Muscle of leg (tissue), 16 donors: ENCODE measurements at places on chromosomes 3 and 15.
A peak's percentile ranks its signal among the peaks of the same experiment; 100 is the strongest.

DNA sequence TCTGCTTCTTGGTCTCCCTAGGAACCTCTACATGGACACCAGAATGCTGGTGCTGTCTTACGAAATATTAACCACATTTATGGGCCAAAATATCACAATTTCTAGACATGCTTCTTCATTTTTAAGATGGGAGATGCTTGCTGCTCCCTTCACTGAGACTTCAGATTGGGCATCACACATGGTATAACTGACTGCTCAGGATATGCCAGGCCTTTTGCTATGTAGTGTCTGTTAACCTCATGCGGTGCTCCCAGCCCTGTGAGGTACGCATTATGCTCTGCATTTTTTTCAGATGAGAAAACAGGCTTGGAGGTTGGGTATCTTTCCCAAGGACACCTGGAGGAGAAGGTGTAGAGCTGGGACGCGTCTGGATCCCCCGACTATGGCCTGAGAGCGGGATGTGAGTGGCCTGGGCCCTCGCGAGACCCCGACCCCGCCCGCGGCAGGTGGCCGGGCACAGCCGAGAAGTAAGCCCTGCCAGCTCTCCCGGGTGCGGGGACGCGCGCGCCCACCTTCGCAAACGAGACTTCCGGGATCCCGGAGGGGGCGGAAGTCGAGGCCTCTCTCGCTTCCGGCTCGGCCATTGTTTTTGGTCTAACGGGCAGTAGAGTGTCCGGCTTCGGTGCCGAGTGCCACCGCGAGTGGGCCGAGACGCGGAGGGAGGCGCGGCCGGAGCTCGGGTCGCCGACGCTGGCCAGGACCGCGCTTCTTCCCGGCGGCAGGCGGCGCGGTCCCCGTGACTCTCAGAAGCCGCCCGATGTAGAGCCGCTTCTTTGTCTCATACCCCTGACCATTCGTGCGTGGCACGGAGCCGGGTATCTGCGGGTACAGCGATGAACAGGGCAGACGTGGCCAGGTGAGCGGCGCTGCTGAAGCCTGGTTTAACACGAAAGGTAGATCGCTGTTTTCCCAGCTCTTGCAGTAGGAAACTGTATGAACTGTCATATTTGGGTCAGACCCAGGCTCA, at the start of gene ZKSCAN7:
ZKSCAN7 (plus strand) TSS at position 568 of the 967 bp plus-strand sequence. CDS start 1,855 bp downstream, outside the sequence.
- DNase-seq, result peak; percentile 78

- DNase-seq, result peak; percentile 25
Observed at GRCh38 chr3:69871251-69871650, 128.3 kb upstream of the SAMMSON start.

- DNase-seq, result peak; percentile 17
Observed at GRCh38 chr15:52112203-52112750, 298 bp downstream of the BCL2L10 start.

DNA sequence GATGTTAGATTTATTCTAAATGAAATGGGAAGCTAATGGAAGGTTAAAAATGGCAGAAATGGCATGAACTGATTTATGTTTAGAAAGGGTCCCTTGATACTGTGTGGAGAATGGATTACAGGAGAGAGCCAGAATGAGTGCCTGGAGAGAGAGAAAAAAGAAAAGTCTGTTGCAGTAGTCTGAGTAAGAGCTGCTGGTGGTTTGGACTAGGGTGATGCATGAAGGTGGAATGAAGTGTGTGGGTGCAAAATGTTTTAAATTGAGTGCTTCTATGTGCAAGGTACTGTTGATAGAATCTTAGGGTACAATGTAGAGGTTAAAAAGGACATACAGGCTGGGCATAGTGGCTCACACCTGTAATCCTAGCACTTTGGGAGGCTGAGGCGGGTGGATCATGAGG, 11.4 kb upstream of the MGA start:
- no peak for DNase-seq

DNA sequence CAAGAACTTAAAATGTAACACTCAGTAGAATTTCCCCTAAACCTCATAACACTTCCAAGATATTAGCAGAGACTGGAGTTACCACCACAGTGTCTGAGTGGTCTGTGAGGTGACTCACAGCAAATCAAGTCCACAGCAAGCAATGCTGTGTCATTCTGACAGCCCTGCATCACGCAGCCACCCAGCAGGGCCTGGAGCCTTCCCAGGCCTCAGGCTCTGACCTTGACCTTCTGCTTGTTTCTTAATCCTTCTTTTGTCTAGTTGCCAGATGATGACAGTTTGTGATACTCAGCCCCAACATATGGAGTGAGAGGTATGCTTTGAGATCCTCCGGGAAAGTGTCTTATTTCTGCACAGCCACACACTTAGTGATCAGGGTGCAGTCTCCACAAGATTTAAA, 82.5 kb downstream of the TOP2B start:
- DNase-seq, result no peak

DNA sequence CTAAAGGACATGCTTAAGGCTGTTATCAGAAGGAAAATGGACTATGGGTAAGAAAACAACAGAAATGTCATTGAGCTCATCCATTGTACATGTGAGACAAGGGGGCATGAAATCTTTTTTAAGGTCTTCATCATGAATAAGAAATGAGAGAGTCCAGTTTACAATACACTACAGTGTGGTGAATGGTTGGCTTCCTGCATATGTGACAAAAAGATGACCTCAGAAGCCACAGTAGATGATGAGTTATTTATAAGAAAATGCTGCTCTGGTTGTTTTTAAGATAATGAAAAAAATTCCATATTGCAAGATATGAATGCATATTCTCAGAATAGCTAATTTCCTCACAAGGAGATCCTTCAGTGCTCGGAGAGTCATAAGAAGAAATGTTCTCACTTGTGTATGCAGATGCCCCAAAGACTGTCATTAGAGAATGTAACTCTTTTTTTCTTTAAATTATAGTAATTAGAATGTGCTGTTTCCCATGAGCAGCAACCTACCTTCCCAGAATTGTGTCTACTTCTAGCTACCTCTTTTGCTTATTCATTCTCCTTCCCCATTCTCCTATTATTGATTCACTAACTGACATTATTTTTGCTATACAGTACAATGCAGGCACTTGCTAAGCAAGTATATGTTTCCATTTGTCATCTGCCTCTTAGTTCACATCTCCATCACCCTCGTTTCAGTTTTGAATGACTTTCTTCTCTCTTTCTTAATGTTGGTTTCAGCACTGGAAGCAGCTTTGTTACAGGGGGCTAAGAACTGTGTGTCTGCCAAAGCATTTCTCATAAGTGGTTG, 152.0 kb upstream of the PEX5L start:
- DNase-seq, result no peak

DNA sequence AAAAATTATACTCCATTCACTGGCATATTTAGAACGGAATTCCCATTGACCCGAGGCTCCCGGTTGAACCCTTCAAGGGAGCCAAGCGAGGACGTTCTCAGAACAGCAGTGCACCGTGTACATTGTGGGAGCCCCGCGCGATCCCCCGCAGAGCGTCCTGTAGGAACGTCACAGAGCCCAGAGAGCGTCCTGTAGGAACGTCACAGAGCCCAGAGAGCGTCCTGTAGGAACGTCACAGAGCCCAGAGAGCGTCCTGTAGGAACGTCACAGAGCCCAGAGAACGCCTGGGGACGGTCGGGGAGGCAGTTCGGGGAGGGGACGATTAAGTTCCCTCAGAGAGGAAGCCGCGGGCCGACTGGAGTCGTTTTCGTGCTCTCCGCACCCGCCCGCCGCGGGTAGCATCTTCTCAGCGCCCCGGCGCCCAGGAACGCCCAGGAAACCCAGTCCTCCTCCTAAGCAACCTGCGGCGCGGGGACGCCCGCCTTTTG, 506 bp upstream of the ATP1B3 start:
- DNase-seq, result peak; percentile 74

DNA sequence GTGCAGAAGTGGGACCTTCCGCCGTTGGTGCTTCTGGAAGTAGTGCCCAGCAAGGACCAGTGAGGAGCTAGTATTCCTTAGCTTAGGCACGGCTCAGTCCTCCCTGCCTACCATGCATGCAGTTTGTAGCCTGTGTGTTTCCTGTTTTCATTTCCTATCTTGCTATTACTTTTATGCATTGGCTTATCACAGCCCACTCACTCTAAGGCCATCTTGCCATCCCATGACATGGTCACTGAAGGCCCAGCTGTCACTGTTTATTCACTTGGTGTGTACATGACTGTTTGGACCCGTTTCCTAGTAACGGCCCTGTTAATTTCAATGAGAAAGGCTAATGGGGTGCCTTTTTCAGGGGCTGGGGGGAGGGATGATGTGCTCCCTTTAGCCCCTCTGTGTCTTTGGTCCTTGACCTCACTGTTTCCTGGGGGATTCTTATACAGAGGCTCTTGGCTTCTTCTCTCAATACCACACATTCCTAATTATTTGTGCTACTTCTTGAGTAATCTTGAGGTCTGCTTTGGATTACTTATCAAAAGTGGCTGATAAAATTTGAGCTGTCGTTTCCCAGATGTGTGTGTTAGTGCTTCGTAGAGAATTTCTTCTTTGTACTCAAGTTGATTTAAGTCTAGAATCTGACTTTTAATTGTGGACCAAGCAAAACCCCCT, 24.5 kb upstream of the TRAK1 start:
- DNase-seq, result peak; percentile 93

- DNase-seq, result no peak
Observed at GRCh38 chr3:135325096-135325495, 530.0 kb downstream of the EPHB1 start.

GRCh38 chr3:115038817-115039216, 108.3 kb downstream of the ZBTB20 start:
- DNase-seq, result no peak
